RWPE2 (cell line): ENCODE measurements at places on chromosomes 6 and 20.

- no peak for DNase-seq
These were observed 23.7 kb downstream of the RIOK1 start for GRCh38 chr6:7413151-7413823.

- DNase-seq = no peak
These were observed 379.5 kb upstream of the SULF2 start for GRCh38 chr20:48164566-48165400.

DNA sequence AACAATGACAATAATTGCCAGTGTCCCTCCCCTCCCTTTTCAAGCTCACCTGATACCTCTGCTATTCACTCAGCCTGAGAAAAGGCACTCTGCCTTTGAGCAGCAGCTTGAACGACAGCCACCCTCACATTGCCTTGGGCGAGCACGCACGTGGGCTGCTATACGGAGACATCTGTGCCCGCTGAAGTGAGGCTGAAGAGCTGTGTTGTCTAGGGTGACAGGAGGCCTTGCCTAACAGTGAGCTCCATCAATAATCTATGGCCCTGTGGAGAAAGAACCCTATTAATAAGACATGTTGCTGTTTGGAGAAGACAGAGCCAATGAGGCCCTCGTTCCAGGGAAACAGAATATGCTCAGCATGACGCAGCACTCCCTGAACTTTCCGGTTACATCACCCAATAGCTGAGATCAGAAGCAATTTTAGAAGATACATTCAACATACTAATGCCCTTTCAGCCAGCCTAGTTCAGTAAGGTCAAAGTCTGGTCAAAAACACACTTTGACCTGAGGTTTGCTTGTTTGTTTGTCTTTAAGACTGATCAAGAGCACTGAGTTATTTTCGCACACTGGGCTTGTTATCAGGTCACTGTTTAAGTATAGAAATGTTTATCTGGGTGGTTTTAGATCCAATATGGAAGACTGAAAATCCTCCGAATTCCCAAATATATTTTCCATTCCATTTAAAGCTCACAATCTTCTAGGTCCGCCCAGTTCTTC, 30.6 kb downstream of the RBM24 start:
- no peak for DNase-seq

GRCh38 chr6:156028335-156029131, 572.9 kb upstream of the NOX3 start:
- DNase-seq = no peak
